T-cell (primary cell): ENCODE measurements at places on chromosomes 6 and 20. TPM values are rescaled to one million over a fixed set of nuclear protein-coding genes. Genes with fewer than 3 reads are reported as not detected.

The MAPK13 gene
- total RNA-seq, result 44.9 TPM

The ECT2L gene
- not detected for total RNA-seq

The PPP1R16B gene
- 58.5 TPM for total RNA-seq

The TPBG gene
- 0.89 TPM for total RNA-seq

The NINL gene
- 3.3 TPM for total RNA-seq

The MYLK4 gene
- 1.4 TPM for total RNA-seq

The VPS52 gene
- 87.6 TPM for total RNA-seq

The CARMIL1 gene
- total RNA-seq, result 11.6 TPM

The TFAP2D gene
- total RNA-seq, result not detected

The PRR18 gene
- total RNA-seq, result not detected

The MAS1 gene
- total RNA-seq, result not detected

GRCh38 chr6:15359335-15359862 is 113.5 kb downstream of the JARID2 start:
- peaks cover 29% of the 10 kb centered on the region for H3K4me1 ChIP-seq
- no peaks in the 10 kb centered on the region for H3K27me3 ChIP-seq
- no peaks in the 10 kb centered on the region for H3K36me3 ChIP-seq

- no peaks in the 10 kb centered on the region for H3K36me3 ChIP-seq
- no peak for DNase-seq
Measured at GRCh38 chr20:6685626-6686025, 81.9 kb upstream of the BMP2 start.

- no peaks in the 10 kb centered on the region for H3K36me3 ChIP-seq
- no peak overlapping the region for H3K4me3 ChIP-seq
- no peaks in the 10 kb centered on the region for H3K27me3 ChIP-seq
- no peak overlapping the region for H3K27ac ChIP-seq
- peaks cover 35% of the 10 kb centered on the region for H3K4me1 ChIP-seq
Measured at GRCh38 chr6:158056355-158056754, 74.7 kb downstream of the SYNJ2 start.

DNA sequence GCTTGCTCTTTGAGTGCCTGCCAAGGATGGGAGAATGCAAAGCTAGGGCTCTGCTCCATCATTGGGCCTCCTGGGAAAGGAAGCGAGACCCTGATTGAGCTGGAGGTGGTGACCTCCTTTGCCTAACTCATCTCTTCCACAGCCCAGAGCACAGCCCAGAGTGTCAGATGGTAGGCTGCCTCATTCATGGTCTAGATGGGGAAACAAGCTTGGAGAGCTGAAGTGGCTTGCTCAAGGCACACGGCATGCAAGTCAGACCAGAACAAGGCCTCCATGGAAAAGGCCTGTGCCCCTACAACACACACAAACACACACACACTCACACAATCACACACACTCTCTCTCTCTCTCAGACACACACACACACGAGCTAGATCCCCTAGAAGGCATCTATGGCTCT is 17.5 kb downstream of the TGM3 start:
- no peaks in the 10 kb centered on the region for H3K4me1 ChIP-seq
- H3K36me3 ChIP-seq, result no peaks in the 10 kb centered on the region
- H3K27me3 ChIP-seq, result peaks cover 22% of the 10 kb centered on the region
- no peak overlapping the region for H3K27ac ChIP-seq
- no peak overlapping the region for H3K4me3 ChIP-seq

GRCh38 chr6:14596410-14596809 is 478.8 kb downstream of the CD83 start:
- DNase-seq, result peak; percentile 5
- peaks cover 3% of the 10 kb centered on the region for H3K36me3 ChIP-seq
- H3K27me3 ChIP-seq, result no peaks in the 10 kb centered on the region
- H3K4me3 ChIP-seq, result no peak overlapping the region
- H3K27ac ChIP-seq, result no peak overlapping the region

DNA sequence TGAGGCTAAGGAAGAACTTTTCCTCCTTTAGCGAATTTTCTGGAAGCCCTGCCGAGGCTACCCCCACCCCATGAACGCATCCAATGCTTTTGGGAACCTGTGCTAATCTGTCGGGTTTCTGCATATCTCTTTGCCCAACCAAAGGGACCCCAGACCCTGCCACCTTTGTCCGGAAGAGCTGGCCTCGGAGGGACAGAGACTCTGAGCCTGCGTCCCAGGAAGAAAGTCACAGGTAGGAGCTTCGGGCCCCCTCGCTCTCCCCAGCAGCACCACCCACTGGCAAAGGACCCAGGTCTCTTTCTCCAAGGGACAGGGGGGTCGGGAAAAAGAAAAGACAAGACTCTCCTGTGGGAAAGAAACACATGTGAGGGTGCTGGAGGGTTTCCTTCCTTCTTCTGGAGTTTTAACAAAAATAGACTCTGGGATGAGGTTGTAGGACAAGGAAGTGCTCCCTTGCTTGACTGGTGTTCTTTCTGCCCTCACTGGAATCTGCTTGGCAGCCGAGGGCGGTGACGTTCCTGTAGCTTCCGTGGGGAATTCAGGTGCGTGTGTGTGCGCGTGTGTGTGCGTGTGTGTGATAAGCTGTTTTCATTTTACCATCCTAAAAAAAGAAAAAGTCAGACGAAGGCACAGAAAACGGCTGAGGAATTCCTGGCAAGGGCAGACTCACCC is 16.3 kb upstream of the FOXC1 start:
- no peak overlapping the region for H3K4me3 ChIP-seq
- no peak for DNase-seq
- H3K36me3 ChIP-seq, result no peaks in the 10 kb centered on the region
- no peaks in the 10 kb centered on the region for H3K27me3 ChIP-seq
- H3K4me1 ChIP-seq, result peaks cover 6% of the 10 kb centered on the region

- H3K4me1 ChIP-seq, result no peaks in the 10 kb centered on the region
- peaks cover 3% of the 10 kb centered on the region for H3K27me3 ChIP-seq
- H3K36me3 ChIP-seq, result no peaks in the 10 kb centered on the region
- H3K27ac ChIP-seq, result no peak overlapping the region
- H3K4me3 ChIP-seq, result no peak overlapping the region
Measured at GRCh38 chr6:24613361-24614042, 32.5 kb downstream of the KIAA0319 start.

- no peak for DNase-seq
- H3K27ac ChIP-seq, result no peak overlapping the region
- no peaks in the 10 kb centered on the region for H3K27me3 ChIP-seq
Measured at GRCh38 chr6:42841844-42842584, 37.4 kb upstream of the RPL7L1 start.

DNA sequence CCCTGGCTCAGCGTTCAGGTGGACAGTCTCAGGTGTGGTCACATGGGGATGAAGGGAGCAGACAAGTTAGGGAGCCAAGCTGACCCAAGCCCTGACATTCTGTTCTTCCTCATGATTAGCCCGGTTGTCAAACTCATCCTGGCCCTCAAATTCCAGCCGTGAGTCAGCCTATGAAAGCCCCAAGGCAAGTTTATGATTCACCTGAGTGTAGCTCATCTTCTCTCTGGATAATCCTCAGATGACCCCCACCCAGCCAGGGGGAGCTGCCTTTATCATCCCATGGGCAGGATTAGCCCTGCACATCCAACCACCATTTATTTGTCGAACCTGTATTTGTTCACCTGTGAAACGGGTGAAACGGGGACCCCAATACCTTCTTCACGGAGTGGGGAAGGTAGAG is 161.9 kb downstream of the DHX35 start:
- H3K27ac ChIP-seq, result no peak overlapping the region
- peaks cover 22% of the 10 kb centered on the region for H3K27me3 ChIP-seq
- DNase-seq, result no peak
- H3K36me3 ChIP-seq, result no peaks in the 10 kb centered on the region
- no peak overlapping the region for H3K4me3 ChIP-seq
- H3K4me1 ChIP-seq, result no peaks in the 10 kb centered on the region

DNA sequence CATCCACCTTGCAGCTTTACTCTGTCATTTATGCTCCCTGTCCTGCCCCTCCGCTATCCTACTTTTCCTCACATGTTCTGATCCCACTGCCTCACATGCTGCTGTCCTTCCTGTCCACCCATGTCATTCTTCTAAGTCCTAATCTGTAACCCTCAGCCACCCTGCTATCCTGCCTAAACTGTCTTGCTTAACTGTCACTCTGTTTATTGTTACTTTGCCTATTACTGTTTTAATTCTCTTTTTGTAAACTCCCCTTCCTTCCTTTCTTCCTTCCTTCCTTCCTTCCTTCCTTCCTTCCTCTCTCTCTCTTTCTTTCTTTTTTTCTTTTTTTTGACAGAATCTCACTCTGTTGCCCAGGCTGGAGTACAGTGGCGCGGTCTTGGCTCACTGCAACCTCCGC is 1.4 kb downstream of the CUL9 start:
- DNase-seq, result no peak
- peaks cover 35% of the 10 kb centered on the region for H3K4me1 ChIP-seq
- peak overlapping the region; percentile 75 for H3K27ac ChIP-seq
- no peaks in the 10 kb centered on the region for H3K27me3 ChIP-seq

DNA sequence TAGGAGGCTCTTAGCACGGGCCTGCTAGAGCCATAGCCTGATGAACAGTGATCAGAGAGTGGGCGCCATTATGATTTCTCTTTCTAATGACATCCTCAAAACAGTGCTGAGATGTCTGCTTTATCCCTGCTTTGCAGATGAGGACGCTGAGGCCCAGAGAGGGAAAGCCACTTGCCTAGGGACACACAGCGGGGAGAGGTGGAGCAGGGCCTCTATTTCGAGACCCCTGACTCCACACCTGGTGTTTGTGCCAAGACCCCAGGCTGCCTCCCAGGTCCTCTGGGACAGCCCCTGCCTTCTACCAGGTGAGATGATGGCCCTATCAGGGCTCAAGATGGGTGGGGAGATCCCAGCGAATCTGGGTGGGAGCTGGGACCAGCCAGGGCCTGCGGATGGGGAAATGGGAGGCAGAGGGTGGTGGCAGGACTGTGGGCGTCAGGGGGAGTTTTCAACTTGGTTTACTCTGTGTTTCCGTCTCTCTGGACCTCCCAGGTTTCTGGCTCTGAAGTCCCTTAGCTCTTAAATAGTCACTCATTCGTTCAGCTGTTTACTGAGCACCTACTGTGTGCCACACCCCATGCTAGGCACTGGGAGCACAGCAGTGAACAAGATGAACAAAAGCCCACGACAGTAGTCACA is 36.7 kb downstream of the SRC start:
- no peak for DNase-seq
- H3K4me1 ChIP-seq, result peaks cover 2% of the 10 kb centered on the region
- no peaks in the 10 kb centered on the region for H3K36me3 ChIP-seq

DNA sequence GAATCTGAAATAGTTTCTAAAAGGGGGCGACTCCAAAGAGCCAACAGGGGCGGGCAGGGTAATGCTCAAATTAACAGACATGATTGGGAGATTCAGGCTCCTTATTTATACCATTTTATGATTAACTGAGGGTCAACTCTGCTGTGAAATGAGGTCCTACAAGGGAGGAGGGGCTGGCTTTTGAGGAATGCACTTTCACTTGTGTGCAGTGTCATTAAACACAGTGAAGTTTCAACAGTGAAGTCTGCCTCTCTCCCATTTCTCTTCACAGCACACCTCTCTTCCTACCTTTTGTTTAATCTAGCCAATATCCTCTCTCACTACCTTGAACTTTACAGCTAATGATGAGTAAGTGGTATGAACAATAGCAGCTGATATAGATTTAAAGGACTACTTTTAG is 557.3 kb upstream of the CITED2 start:
- no peak overlapping the region for H3K4me3 ChIP-seq

GRCh38 chr6:100691972-100692371 is 189.2 kb downstream of the ASCC3 start:
- no peak for DNase-seq
- no peaks in the 10 kb centered on the region for H3K36me3 ChIP-seq
- H3K27me3 ChIP-seq, result no peaks in the 10 kb centered on the region
- no peak overlapping the region for H3K27ac ChIP-seq
- H3K4me3 ChIP-seq, result no peak overlapping the region

DNA sequence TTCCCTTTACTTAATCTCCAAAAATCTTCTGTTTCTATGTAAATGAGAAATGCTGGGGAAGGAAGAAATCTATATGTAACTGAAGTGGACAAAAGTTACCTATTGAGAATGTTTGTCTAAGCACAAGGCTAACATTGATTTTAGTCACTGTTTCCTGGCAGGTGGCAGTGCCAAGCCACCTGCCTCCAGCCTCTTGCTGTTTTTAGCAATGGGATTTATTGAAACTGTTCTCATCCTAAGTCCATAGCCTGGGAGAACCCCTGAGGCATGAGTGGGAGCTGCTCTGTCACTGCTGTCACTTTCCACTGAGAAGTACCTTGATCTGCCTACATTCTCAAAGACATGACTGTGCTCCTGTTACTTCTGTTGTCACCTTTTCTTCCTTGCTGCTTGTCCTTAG is 14.7 kb downstream of the ENPP3 start:
- no peak for DNase-seq
- peaks cover 2% of the 10 kb centered on the region for H3K27me3 ChIP-seq
- H3K36me3 ChIP-seq, result no peaks in the 10 kb centered on the region
- H3K4me1 ChIP-seq, result no peaks in the 10 kb centered on the region
- no peak overlapping the region for H3K27ac ChIP-seq

DNA sequence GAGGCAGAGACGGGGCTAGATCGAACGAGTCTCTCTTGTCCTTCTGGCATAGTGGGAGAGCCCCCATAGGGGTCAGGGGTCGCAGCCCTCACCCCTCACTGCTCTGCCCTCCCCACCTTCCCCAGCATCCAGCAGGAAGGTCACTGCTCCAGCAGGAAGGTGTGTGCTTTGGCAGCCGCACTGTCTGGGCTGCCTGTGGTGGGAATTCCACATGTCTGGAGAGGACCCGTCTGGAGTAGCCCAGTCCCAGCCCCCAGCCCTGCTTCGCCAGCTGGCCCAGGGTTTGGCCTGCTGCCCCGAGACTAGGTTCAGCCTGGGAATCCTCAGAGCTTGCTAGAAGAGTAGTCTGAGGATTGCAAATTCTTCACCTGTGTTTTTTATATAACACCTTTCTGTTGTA is 2.5 kb upstream of the R3HDML start:
- no peaks in the 10 kb centered on the region for H3K4me1 ChIP-seq
- H3K27ac ChIP-seq, result no peak overlapping the region
- no peak overlapping the region for H3K4me3 ChIP-seq
- H3K27me3 ChIP-seq, result no peaks in the 10 kb centered on the region
- DNase-seq, result no peak

DNA sequence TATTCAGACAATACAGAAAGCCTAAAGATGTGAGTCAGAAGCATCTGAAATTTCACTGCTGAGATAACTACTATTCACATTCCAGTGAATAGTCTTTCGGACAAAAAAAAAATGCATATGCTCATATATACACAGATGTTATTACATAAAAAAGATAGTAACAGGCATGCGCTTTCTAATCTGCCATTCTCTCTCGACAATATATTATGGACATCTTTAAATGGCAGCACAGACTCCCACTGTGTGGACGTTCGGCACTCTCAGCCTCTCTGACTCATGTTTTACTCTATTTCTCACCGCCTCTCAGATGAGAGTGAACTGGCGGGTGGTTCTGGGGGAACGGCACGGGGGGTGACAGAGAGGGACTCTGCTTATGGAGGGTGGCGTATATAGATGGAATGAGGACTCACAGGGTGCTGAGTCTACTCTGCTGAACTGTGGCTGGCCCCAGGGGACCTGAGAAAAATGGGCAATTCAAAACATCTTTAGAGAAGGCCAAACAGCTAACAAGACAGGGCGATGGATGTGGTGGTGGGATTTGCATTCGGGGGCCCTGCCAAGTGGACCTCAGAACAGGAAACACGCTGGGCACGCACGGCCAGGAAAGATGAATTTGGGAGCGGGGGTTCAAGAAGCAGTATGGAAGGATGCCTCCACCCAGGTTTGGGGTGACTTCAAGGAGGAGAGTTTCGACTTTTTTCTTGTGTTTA is 68.9 kb downstream of the MDGA1 start:
- H3K27me3 ChIP-seq, result no peaks in the 10 kb centered on the region
- no peak overlapping the region for H3K4me3 ChIP-seq
- no peak overlapping the region for H3K27ac ChIP-seq
- no peaks in the 10 kb centered on the region for H3K4me1 ChIP-seq
- no peak for DNase-seq

- H3K4me1 ChIP-seq, result peaks cover 40% of the 10 kb centered on the region
- peak overlapping the region; percentile 89 for H3K27ac ChIP-seq
- no peak for DNase-seq
- no peaks in the 10 kb centered on the region for H3K27me3 ChIP-seq
- H3K36me3 ChIP-seq, result no peaks in the 10 kb centered on the region
- peak overlapping the region; percentile 71 for H3K4me3 ChIP-seq
Measured at GRCh38 chr6:27892649-27893058, 19.5 kb downstream of the OR2B2 start.
